ENCODE measurements at places on chromosomes 6 and 20.

DNA sequence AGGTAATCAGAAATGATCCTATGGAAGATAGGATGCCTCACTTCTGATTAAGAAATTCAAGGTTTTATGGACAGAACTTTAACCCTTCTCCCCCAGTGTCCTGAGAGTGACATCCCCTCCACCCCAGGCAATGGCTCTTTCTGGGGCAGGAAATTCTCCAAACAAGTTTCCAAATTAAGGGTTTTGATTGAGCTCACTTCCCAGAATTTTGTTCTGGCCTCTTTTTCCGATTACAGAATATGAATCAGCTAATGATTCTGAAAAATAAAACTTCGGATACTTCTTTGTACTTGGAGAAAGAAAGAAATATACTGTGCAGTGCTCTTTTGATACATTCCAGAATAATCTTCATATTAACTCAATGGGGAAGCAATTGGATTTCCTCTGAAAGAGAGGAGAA lies 32.8 kb upstream of the TASP1 start:
- DNase-seq = no peak

GRCh38 chr6:143394389-143394788 lies 56.1 kb downstream of the ADAT2 start:
- DNase-seq = no peak

DNA sequence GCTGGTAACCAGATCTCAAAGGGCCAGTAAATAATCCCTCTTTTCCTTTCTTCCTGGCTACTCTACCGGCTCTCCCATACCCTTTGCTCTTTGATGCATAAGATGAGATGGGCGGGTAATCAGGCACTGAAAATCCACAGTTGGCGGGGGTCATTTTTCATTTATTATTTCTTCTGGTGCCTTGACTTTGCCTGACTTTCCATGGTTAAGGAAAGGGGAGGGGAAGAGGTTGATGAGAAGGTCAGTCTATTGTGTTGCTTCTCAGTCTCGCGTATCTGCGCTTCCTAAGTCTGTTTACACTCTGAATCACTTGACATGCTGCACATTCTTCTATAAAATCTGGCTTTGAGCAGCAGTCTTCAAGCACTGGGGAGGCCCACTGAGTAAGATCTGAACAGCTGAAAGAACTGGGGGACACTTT lies 121.1 kb upstream of the HDGFL1 start:
- no peak for DNase-seq

- no peak for DNase-seq
Measured at GRCh38 chr20:46487628-46488027, 25.7 kb downstream of the ZNF334 start.

- DNase-seq = no peak
Measured at GRCh38 chr20:60900618-60901017, 351.4 kb upstream of the CDH4 start.

DNA sequence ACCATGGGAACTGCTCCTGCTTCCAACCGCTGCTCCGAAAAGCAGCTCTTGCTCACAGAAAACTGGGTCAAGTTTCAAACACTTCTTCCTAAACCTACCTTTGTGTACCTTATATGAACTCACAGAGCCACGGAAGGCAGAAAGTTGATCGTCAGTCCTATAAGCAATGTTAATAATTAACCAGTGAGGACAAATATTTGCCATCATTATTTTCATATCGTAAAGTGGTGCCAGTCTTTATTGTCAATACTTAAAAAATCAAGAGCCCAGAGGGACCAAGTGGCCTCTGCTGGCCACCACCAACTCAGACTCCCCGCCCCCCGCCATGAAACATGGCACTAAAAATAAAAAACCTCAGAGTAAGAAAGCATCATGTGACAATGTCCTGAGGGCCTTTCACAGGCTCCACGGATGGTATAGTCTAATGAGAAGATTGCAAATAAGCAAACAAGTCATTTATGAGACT lies 9.1 kb upstream of the PBOV1 start:
- no peak for DNase-seq

- no peak for DNase-seq
Measured at GRCh38 chr20:47818466-47818865, 33.2 kb upstream of the SULF2 start.

DNA sequence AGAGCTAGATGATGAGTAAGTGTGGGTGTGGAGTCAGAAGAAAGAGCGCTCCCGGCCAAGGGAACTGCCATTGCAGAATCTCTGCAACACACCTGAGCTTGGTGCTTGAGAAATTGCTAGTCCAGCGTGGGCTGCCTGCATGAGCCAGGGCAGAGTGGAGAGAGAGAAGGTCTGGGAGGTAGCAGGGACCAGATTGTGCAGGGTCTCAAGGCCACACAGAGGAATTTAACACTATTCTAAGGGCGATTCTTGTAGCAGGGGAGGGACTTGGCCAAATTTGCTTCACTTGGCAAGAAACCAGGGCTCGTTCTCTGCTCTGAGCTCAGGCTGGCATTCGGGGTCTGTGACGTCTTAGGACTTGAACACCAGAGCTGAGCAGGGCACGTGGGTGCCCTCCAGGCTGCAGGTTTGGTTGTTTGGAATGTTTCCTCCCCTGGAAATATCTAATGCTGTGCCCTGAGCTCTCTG lies 53.5 kb downstream of the BCAS4 start:
- DNase-seq = no peak

GRCh38 chr6:129671442-129672340 lies 38.3 kb downstream of the ARHGAP18 start:
- DNase-seq = peak; percentile 2

GRCh38 chr6:53906842-53907241 lies 112.0 kb downstream of the LRRC1 start:
- DNase-seq = no peak

GRCh38 chr6:33927616-33928015 lies 123.8 kb upstream of the MLN start:
- no peak for DNase-seq

GRCh38 chr20:59207235-59207634 lies 43.6 kb downstream of the ZNF831 start:
- no peak for DNase-seq

DNA sequence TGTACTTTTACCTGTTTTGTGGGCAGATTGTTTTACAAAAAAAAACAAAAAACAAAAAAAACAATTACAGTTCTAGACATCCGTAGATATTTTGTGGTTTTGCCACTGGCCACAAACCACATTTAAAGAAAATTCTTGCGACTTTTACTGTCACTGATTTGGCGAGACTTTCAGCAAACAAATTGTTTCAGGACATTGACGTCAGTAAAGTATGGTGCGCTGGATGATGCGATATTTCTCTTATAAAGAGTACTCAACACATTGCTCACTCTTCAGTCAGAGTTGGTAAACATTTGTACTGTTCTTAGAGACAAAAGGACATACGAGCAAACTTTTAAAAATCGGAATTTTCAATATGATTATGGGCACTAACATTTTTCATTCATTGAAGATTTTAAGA lies 229.8 kb downstream of the HAO1 start:
- DNase-seq = no peak

DNA sequence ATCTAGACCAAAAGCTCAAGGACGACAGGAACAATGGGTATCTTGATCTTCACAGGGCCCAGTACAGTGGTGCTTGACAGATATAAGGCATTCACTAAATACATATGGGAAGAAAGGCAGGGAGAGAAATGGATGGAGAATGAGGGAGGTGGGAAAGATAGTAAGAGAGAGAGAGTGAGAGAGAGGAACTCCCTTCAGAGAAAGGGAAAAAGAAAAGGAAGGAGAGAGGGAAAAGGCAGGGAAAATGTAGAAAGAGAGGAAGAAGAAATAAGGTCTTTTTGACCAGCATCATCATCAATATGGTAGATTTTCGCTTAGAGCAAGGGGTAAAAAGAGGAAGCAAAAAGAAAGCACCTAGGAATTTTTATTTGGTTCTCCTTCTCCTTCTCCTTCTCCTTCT lies 760 bp upstream of the ANKRD66 start:
- DNase-seq = no peak

GRCh38 chr20:25136643-25137559 lies 55.0 kb upstream of the VSX1 start:
- DNase-seq = no peak

- DNase-seq = no peak
Measured at GRCh38 chr6:166779381-166779780, 152.3 kb upstream of the RPS6KA2 start.

GRCh38 chr6:65524232-65524631 lies 182.8 kb downstream of the EYS start:
- DNase-seq = no peak

- DNase-seq = no peak
Measured at GRCh38 chr20:17615645-17616479, 46.0 kb downstream of the DSTN start.

DNA sequence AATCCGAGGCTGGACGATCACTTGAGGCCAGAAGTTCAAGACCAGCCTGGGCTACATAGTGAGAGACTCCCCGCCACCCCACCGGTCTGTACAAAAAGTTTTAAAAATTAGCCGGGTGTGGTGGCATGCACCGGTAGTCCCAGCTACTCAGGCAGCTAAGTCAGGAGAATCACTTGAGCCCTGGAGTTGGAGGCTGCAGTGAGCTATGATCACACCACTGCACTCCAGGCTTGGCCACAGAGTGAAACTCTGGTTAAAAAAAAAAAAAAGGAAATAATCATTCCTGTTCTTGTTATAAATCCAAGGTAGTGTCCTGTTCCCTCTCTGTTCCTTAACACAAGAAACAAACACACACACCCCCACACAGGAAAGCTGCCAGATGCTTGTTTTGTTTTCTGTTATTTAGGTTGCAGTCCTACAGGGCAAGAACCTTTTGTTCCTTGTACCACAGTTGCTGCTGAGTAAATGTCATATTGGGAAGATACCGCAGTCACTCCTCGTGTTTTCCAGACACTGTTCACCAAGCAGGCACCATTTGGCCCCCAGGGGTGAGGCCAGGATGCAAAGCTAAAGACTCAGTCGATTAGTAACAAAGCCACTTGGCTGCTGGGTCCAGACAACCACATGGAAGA lies 28.9 kb downstream of the ASIP start:
- DNase-seq = no peak

GRCh38 chr6:38480036-38480435 lies 159.7 kb downstream of the BTBD9 start:
- no peak for DNase-seq

DNA sequence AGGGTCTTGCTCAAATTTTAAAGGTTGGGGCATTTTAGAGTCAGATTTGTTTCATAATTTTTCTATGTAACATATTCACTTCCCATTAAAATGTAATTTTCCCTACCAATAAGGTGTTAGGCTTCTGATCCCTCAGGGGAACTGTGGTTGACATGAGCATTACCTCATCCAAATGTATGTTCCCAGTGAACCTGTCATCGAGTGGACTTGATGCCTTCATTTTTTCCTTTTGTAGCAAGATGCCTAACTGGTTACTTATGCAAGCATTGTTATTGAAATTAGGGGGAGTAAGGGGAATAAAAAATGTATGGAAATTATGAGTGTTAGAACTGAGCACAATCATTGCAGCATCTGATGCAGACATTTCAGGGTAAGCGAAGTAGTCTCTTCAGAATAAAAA lies 360.5 kb downstream of the BCKDHB start:
- DNase-seq = no peak

DNA sequence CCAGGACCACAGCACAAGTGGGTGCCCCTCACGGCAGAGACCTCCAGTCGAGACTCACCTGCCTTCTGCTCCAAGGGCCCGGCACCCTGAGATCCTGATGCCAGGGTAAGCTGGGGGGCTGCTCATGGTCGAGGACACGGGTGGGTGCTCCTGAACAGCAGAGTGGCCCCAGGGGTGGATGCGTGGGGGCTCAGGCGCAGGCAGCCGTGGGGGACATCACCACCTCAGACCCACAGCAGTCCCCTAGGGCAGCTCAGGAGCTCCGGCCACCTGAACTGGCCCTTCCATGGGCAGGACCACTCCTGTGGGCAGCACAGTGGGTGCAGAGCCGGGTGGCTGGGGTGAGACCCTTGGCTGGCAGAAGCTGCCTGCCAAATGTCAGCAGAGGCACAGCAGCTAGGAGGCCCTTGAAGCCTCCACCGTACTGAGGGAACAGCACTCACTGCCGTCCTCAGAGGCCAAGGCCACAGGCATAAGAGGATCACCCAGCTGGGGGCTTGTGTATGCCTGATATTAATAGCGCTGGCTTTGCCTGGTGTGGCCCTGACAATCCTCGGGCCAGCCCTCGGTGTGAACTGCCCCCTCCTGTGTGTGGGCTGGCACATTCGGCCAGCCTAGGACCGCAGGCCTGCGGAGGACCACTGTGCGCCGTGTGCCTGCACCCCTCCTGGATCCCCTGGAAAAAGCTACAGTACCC lies 5.4 kb downstream of the UCKL1 start:
- no peak for DNase-seq

DNA sequence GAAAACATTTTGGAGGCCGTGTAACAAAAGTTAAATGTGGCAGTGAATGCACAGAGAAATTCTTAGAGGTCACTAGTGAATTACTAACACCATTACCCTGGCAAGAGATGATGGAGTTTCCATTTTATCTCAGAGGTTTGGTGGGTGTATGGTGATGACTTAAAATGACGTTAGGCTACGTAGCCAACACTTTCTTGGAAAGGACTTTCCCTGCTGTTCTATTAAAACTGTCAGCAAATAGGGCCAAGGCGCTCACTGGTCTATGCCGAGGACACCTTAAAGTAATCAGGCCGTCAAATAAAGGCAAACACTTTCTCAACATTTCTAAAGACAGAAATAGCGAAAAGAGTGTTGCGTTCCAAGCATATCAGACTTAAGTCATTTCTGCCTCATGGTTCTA lies 160.8 kb downstream of the GMPR start:
- DNase-seq = no peak

DNA sequence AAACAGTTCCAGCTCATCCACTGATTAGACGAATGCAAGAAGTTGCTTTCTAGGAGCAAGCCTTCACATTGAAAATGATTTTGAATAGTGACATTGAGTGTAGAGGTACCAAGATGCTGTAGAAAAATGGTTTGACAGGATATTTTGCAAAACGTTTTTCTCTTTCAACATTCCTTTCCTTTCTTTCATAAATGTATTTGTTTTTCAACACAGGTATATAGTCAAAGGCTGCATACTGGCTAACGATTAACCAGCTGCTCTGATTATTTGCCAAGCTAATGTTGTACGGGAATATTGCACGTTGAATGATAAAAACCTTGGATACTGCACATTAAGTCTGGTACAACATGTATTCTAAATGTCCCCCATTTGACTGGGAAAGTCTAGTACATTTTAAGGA lies 78.8 kb upstream of the TENT5A start:
- DNase-seq = no peak

- DNase-seq = no peak
Measured at GRCh38 chr20:61896058-61896961, 169.4 kb downstream of the TAF4 start.

GRCh38 chr6:139943391-139943790 lies 568.9 kb upstream of the CITED2 start:
- no peak for DNase-seq

GRCh38 chr6:45255434-45255833 lies 72.7 kb upstream of the RUNX2 start:
- DNase-seq = no peak

Measured in stimulated activated naive CD4-positive, alpha-beta T cell (primary cell).